Urinary bladder (tissue), 4 donors: ENCODE measurements at places on chromosomes 2 and 18. TPM values are rescaled to one million over a fixed set of nuclear protein-coding genes. Genes with fewer than 3 reads are reported as not detected.

Gene APCDD1
- 70.8 TPM for total RNA-seq

Gene FRZB
- total RNA-seq, result 3.7 TPM

Gene EFR3B
- total RNA-seq, result 3.8 TPM

Gene ASXL3
- 16.8 TPM for total RNA-seq

Gene INPP4A
- total RNA-seq, result 32.6 TPM

Gene TMEM178A
- 5.2 TPM for total RNA-seq

Gene UGT1A8
- total RNA-seq, result 0.16 TPM

Gene TXNDC2
- total RNA-seq, result not detected

GRCh38 chr2:40332191-40332826 lies 119.6 kb downstream of the SLC8A1 start:
- DNase-seq, result no peak

DNA sequence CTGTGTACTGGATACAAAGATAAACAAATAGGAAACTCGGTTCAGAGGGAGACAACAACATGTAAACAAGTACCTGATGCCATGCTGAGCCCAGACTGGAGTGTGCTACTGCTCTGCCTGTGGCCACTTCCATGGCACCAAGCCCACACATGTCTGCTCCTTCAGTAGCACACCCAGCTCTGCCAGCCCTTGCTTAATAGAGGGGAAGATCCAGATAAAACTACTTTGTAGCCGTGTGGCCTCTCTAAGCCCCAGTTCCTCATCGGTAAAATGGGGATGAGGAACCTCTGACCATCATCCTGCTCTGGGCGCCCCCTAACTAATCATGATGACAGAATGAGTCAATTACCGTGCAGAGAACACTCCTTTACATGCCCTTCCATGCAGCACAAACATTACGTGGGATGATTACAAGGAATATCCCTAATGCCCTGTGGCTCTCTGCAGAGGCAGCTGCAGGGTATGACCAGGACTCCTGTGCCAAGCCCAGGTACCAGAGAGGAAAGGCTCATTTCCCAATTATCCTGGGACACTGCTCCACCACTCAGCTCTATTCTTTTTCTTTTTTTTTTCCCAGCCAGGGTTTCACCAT lies 34.9 kb downstream of the DNMT3A start:
- DNase-seq, result no peak

GRCh38 chr2:118937817-118938216 lies 4.2 kb upstream of the MARCO start:
- DNase-seq, result no peak

- DNase-seq, result no peak
Observed at GRCh38 chr2:238916875-238917590, 69.1 kb downstream of the TWIST2 start.

GRCh38 chr2:240557808-240558207 lies at the start of gene ANKMY1:
TSS of gene ANKMY1 (minus strand) at chr2:240557988. CDS start at chr2:240557335, 653 bp downstream.
- DNase-seq, result no peak

DNA sequence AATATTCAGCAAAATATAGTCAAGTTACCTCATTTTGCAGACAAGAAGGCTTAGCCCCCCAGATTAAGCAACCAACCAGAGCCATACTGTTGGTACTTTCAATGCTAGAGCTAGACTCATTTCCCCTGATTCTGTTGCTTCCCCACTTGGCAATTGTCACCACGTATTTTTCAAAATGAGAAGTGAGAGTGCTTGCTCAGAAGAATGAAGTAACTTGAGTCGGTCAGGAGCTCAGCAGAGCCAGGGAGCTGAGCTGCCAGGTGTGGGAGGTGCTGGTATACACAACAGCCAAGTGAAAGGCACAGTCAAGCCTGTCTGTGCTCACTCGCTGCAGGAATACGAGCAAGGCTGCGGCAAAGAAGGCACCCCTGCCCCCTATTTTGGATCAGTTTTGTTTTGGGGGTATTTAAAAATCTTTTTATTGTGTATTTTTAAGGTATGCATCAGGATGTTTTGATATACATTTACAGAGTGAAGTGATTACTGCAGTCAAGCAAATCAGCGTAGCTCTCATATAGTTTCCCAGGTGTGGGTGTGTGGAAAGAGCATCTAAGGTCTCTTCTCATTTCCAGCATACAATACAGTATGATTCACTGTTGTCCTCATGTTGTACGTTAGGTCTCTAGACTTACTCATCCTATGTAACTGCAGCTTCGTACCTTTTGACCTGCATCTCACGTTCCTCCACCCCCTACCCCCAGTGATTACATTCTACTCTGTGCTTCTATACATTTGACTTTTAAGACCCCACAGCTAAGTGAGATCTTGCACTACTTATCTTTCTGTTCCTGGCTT lies 62.4 kb downstream of the MRPS9 start:
- DNase-seq, result no peak

- no peak for DNase-seq
Observed at GRCh38 chr2:176159663-176160250, 2.6 kb downstream of the HOXD3 start.

GRCh38 chr2:168243061-168243460 lies 4.3 kb downstream of the STK39 start:
- DNase-seq, result no peak

DNA sequence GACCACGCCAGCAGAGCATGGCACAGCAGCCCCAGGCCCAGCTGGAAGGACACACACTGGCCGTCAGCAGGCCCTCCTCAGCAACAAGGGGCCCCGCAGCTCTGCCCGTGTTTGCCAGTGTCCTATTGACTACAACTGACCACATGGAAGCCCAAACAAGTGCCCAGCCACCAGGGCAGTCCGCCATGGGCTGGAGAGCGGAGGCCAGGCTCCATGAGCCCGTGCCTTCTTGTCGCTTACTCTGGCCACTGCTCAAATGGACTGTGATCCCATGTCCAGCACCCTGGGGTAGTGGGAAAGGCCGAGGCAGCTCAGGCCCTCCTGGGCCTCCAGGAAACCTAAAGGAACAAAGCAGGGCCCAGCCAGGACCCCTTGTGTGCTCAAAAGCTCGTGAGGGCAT lies 53.9 kb upstream of the TAF1B start:
- DNase-seq, result no peak

DNA sequence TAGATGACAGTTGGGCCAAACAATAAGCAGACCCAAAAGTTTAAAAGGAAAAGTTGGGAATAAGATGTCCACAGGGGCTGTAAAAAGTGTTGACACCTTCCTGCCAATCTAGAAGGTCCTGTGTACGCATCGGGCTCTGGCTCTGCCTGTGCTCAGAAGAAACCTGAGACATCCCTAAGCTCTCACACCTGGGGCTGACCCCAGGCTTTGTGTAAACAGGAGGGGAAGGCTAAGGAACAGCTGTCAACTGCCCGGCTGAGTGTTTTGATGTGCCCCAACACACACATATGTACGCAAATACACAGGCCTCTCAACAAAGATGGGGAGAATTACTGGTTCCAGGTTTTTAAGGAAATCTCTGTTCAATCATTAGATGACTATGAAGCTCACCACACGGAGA lies 59.5 kb downstream of the TMEM131 start:
- no peak for DNase-seq

DNA sequence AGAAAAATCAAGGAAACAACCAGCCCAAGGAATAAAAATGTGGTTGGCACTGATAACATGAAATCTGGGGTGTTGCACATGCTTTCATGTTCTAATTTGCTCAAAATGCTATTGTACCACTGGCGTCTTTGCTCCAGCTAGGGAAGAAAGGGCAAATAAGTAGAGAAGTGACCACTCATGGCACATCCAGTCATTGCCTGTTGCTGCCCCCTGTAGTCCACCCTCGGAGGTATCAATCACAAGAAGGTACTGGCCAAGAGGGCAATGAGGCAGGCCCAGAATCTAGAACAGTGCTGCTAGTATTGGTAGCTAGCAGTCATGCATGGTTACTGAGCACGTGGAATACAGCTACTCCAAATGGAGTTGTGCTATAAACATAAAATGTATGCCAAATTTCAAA lies 213.4 kb downstream of the CDCA7 start:
- DNase-seq, result no peak

DNA sequence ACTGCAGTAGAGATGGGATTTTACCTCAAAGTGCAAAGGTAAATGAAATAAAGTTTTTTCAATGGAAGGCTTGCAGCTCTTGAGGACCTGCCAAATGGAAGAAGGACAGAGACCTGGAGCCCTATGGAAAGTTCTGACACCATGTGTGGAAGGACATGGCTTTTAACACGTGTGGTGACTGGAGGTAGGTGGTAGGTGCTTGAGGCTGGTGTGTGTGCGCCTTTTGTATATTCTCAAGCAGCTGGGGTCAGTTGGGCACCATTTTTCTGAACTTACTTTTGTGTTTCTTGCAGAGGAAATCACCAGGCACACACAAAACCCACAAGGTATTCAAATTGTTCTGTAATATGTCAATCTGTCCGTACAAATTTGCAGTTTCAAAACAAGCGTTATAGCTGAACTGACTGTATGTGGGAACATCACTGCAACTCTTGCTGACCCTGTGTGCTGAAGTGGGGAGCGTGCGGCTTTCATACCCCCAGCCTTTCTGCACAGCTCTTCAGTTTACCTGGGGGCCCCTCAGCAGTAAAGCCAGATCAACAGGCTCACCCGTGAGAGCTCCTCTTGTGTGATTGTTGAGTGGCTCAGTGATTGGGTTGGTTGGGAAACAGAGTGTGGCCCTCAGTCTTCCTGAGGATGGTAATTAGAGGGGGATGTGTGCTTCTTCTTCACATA lies 363 bp downstream of the GREB1 start:
- DNase-seq, result no peak

DNA sequence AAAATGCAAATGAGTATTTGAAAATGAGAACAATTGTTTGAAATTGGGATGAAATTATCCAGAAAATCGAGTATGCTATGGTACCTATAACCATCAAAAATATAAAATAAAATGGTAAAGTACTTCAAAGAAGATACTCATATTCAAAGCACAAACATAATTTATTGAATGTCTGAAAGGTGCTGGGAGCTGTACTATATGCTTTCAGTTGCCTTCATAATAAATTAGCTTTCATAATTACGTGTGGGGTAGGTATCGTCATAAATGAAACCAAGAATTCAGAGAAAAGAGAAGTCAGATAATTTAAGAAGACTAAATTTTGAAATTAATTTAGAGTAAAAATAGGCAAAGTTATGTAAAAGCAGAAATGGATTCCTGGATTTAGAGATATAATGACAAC lies 721.9 kb upstream of the ACVR2A start:
- DNase-seq, result no peak

DNA sequence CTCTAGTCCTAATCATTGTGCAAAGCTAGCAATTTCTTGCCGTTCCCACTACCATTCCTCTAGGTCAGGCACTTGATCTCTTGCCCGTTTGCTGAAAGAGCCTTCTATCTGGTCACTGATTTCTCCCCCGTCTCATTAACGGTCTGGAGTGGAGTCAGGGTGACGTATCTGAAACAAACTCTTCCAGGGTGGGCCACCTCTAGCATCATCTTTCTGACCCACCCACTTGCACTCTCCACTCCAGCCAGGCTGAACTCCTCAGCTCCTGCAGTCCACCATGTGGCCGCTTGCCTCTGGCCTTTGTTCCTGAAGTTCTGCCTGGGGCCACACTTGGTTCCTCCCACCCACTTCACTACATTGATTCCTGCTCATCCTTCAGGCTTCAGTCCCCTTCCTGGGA lies 13.3 kb downstream of the BCL2 start:
- no peak for DNase-seq

- no peak for DNase-seq
Observed at GRCh38 chr2:165070076-165070475, 114.8 kb upstream of the SLC38A11 start.

- DNase-seq, result no peak
Observed at GRCh38 chr18:407191-407590, 93.3 kb downstream of the COLEC12 start.

DNA sequence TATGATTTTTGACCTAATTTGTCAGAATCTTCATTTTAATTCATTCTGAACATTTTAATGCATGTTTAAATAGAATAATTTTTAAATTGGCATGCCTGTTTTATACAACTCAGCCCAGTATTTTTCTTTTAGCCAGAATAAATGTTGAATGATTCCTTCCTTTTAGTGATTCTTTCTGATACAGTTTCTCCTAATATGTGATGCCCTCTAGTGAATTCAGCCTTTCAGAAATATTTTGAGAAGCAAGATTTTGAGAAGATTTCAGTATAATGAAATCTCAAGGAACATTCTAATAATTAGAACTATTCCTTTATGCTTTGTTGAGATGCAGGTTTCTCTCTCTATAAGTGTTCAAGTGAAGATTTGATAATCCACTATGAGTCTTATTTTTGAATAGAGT lies 28.5 kb downstream of the LCLAT1 start:
- no peak for DNase-seq

DNA sequence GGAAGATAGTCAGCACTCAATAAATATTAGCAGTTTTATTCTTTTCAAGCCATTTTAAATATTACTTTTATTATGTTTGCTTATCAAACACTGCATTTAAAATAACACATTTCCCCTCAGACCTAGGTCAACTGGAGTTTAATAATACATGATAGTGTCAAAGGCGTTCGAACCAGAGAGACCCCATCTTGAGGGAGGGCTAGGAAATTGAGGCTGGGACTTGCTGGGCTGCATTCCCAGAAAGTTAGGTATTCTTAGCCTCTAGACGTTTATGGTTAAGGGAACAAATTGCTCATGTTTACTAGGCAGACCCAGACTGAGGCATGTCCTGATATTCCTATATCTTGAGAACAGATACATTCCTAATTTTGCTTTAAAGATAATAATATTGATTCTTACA lies 426.5 kb downstream of the METTL4 start:
- DNase-seq, result no peak

DNA sequence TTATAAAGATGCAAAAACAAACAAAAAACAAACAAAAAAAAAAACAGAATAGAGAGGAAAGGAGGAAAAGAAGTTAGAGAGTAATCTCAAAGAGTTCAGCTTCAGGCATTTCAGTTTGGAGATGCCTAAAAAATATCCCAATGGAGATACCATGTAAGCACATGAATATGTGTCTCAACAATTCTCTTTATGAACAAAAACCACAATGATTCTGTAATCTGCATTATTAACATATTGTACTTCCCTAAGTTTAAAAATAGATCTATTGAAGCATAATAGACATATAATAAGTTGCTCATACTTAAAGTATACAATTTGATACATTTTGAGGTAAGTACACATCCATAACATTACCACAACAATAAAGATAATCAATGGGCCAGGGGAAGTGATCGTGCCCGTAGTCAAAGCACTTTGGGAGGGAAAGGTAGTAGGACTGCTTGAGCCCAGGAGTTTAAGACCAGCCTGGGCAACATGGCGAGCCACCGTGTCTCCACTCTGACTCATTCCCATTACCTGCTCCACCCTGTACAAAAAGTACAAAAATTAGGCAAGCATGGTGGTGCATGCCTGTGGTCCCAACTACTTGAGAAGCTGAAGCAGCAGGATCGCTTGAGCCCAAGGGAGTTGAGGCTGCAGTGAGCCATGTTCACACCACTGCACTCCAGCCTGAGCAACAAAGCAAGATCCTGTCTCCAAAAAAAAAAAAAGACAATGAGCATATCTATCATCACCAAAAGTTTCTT lies 158.9 kb downstream of the ATAD2B start:
- no peak for DNase-seq

GRCh38 chr2:232545511-232546375 lies 4.6 kb downstream of the TIGD1 start:
- DNase-seq, result no peak

GRCh38 chr2:20111311-20112131 lies 60.1 kb upstream of the LAPTM4A start:
- DNase-seq, result no peak
